SK-N-SH (cell line): ENCODE measurements at places on chromosomes 2 and 18.

DNA sequence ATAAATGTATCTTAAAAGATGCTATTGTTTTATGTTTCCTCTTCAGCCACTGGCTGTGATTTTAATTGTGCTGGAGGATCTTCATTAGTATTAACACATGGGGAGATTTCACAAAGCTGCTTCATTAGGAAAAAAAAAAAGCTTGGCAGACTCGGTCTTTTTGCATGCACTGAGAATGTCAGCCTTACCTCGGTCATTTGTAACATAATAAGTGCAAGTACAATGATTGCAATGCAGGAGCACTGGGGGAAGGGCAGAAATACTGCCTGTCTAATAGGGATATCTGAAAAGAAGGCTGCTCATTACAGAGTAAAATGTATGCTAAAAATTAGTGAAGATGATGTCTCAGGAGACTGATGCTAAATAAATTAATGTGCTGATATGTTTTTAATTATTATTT lies 1.3 kb upstream of the BAZ2B start:
- DNase-seq, result peak; percentile 50

- DNase-seq, result no peak
Measured at GRCh38 chr2:54569745-54570301, 113.7 kb downstream of the SPTBN1 start.

- peak; percentile 16 for DNase-seq
Measured at GRCh38 chr2:221571025-221571550, 1.0 kb downstream of the EPHA4 start.

DNA sequence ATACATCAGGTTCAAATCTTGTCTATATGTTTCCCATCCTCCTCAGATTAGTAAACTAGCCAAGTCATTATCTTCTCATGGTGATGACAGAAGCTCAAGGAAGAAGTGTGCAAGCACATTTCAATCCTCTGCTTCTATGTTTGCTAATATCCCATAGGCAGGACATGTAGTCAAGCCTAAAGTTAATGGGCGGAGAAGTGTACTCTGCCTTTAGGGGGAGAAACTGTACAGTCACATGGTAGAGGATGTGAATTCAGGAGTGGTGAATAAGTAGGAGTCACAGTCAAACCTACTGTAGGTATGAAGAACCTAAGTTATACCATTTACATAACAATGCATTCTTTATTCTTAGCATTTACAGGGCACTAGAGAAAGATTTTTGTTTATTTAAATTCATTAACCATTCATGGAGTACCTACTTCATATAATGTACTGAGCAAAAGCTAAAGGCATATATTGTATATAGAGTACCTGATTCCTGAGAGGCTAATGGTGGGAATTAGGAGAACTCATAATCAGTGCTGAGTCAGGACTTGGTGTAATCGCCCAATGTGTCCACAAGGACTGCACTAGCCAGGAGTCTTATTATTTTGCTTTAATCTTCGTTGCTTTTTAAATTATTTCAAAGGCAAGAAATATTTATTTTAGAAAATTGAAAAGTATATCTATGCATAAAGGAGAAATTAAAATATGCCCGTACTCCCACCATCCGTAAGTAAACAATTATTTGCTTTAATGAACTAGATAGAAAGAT lies 394.3 kb upstream of the ETAA1 start:
- DNase-seq, result no peak

GRCh38 chr2:42835577-42836371 lies 43.4 kb upstream of the HAAO start:
- no peak for DNase-seq

GRCh38 chr2:74260495-74260894 lies 62.1 kb downstream of the MTHFD2 start:
- no peak for DNase-seq

- no peak for DNase-seq
Measured at GRCh38 chr18:58682429-58683069, 11.3 kb downstream of the MALT1 start.

DNA sequence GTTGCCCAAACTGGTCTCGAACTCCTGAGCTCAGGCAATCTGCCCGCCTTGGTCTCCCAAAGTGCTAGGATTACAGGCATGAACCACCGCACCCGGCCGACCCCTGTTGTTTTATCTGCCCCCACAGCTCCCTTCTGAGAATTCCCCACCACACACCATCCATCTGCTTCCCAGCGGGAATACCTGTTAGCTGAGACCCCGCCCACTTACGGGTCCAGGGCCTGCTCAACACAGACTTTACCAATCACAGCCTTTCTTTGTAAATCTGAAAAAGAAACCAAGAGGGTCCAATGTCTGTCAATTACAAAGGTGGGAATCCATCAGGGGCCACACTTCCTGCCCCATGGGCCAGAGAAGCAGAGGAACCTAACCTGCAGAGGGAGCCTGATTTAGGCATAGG lies 14.2 kb upstream of the CABLES1 start:
- DNase-seq, result no peak

DNA sequence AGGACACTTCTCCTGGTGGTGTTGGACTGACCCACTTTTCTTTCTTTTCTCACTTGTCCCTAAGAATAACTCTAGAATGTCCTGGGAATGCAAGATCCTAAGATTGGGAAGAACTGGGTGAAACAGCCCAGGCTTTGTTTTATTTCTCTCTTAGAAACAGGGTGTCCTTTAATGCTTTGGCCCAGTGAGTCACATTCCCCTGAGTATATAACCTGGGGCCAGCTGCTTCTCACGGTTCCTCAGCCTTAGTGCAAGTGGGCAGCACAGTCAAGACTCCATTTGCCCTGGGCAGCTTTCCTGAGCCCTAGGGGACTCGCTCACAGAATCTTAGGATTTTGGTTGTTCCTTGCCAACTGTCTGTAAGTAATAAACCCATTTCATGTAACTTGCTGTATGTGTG lies 355.0 kb downstream of the DSC3 start:
- DNase-seq, result no peak

DNA sequence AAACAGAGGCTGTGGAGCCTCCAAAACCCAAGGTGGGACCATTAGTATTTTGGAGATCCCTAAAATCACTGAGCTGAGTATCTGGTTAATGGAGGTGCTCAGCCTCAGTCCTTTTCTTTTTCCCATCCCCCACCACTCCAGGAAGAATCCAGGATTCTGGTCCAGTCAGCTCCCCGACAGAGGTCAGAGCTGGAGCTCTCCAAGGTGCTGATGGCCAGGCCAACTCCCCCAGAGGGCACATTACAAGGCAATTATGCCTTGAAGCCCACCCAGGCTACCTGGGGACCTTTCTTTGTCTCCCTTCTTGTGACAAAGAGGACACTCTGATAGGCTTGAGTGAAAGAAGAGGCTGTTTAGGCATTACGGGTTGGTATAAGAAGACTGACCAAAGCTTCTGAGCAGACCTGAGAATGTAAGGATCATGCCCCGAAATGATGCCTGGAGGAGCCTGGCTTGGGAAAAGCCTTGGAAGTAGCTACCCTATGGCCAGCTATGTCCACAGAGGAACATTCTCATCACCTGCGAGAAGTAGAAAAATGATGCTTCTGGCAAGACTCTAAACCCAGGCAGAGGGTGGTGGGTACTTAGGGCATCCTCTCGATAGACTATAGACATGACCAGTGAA lies 102.5 kb upstream of the LDAH start:
- DNase-seq, result no peak

DNA sequence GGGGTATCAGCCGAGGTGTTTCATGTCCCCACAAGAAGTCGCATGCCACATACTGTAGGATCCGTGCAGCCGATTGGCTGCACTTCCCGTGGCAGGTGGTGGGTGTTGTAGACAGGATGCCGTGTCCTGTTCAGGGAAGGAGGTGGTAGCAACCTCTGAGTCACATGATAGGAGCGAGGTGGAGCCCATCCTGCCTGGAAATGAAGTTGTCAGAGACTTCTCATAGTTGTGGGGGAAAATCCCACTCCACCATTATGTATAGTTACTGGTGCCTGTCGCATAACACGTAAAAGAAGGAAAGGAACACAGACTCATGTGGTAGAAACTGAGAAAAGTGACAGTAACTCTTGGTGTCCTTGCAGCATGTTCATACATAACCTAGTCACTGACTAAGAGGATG lies 91.4 kb upstream of the IL1R2 start:
- DNase-seq, result no peak

DNA sequence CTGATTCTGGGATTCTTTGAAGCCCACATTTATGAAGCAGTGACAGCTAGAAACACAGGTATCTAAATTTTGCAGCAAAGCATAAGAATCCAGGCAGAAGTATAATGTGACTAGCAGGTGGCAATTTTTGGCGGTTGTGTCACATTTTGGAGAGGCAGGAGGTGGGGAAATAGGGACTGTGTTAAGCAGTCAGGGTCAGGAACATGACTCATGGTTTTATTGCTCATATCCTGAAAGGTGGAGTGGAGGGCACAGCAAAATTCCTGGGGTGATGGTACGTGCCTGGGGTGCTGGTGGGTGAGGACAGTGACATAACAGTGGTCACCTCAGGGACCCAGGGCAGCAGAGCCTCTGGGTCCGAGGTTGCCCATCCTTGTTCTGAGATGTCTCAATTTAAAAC lies 63.5 kb upstream of the TTN start:
- no peak for DNase-seq

DNA sequence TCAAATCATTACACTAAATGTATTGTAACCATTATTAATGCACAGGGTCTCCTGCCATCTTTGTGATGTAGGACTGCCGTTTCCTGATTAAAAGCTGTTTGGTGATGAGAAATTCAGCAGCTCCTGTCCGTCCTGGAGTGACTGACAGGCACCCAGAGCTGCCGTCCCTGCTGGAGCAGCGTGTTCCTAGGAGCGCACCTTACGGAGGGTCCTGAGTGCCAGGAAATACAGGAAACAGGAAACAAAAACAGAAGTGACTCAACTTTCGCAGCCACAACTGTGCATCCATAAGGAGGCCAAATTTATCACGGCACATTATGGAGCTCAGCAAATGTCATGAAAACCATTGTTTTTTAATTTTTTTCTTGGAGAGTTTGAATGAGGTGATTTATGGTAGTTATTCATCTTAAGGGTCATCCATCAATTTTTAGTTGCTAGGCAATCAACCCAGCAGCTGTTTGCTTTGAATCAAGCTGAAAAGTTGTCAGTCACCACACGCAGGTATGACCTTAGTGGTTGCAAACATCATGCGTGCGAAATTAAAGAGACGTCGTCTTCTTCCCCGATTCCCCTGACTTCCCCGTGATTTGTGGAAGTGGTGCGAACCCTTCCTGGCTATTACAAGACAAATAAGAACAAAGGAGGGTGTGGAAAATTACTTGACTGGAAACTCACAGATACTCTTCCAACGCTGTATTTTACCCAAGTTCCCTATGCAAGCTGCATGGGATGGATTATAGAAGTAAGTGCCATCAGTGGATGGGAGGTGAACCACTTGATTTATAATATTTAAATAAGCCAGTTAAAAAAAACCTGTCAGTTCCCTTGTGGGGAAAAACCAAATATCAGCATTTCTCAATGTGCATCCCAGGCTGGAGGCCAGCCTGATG lies 19.8 kb downstream of the TSHZ1 start:
- no peak for DNase-seq

DNA sequence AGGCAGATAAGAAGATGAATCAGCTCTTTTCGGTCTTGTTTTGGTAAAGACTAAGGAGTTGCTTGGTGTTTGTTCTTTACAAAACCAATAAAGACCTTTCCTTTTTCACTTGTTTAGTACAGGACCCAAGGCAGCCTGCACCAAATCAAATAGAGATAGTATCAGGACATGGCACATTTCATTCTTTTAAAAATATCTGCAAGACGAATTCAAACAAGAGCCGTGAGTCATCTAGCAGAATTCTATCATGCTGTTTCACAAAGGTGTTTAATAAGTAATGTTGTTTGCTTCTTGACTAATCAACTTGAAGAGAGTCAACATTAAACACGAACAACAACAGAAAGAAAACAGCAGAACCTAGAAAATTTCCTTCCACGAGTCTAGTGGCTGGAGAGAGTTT lies 102.8 kb upstream of the TTN start:
- no peak for DNase-seq

DNA sequence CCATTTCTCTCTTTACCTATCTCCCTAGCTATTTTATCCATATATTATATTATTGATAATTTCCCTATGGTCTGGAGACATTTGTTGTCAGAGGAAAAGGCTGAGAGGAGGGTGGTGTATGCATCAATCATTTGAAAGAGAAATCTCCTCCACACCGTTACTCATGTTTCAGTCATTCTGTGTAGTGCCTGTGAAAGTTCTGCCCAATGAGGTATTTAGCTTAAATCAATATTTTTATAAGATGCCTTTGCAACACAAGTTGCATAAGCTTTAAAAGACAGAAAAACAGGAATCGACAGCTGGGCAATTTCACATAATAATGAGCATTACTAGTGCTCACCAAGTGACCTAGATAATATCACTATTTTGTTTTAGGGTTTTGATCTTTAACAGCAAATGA lies 363.7 kb upstream of the FSIP2 start:
- DNase-seq, result no peak

- DNase-seq, result peak; percentile 67
Measured at GRCh38 chr18:26656431-26656943, 108.1 kb upstream of the KCTD1 start.

DNA sequence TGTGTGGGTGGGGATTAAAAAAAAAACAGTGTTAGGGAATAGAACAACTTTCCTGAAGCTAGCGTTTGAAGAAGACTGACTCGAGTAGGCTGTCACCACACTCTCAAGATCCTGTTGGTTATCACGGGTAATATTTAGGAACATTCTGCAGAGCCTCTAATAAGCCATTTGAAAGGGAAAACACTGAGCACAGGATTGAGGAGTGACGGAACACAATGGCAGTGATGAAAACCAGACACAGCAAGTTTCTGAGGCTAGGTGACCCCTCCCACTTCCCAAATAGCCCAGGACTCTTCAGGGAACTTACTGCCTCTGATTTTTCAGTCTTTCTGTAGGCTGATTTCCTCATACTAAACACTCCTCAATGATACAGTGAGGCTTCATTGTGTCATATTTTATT lies 88.2 kb upstream of the TMEM200C start:
- DNase-seq, result no peak

GRCh38 chr2:46909771-46910419 lies 5.7 kb downstream of the MCFD2 start:
- DNase-seq, result no peak

DNA sequence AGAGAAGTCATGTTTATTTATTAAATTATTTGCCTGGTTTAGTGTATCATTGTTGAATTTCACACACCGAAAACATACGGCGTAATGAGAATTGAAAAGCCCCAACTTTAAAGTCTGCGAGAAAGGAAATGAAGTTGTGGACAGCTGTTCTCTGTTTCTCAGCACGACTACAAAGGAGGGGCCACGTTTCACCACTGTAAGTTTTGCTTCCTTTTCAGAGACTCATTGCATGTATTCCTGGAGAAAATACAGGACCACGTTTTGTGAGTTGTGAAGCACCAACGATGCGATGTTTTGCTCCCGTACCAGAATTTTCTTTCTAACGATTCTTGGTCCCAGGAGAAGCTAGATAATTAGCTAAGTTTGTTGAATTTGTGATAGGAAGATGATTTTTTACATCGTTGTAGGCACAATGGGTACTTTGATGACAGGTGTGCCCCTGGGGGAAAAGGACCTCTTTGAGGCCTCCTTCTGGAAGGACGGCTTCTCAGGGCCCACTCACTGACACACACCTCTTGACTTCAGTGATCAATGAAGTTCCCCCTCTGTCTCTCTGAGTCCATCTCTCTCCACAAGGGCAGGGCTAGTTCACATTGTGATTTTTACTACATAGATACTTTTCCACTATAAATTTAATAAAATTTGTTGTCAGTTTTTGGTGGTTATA lies 23.7 kb upstream of the ACKR3 start:
- DNase-seq, result no peak

GRCh38 chr2:59237311-59237710 lies 996.2 kb upstream of the FANCL start:
- no peak for DNase-seq

- DNase-seq, result peak; percentile 72
Measured at GRCh38 chr2:241848761-241849615, 9.7 kb downstream of the PDCD1 start.
